Activated T-helper 1 cell treated with anti-CD3 and anti-CD28 coated beads, Interleukin-12 subunit alpha, Interleukin-12 subunit beta, Interleukin-2, Interleukin-4 antibody, amounts not matched to agents 30 ng/mL and 10 ng/mL and 1 ng/mL, durations not matched to agents 14 hours and 24 hours and 36 hours (primary cell): ENCODE measurements at places on chromosomes 1 and 21. TPM values are rescaled to one million over a fixed set of nuclear protein-coding genes. Genes with fewer than 3 reads are reported as not detected.

FNDC5 gene
- total RNA-seq = not detected in 2 replicates

DNA sequence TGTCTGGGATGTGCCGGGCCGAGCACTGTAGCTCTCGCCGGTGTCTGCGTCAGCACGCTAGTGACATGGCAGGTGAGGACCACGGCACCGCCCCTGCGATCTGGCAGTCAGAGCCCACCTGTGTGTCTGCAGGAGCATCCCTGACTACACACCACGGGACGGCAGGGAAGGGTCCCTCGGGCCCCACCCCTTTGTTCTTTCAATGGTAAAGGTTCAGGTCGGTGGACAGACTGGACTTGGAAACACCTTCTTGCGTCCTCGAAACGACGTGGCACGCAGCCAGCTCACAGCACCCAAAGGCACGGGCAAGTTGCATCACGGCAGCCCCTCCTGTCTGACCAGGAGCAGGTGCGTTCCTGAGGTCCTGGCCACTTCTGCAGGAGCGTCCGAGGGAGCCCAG is 3.7 kb upstream of the SAMD11 start:
- no peak for DNase-seq
- peaks cover 6% of the 10 kb centered on the region for H3K4me1 ChIP-seq
- no peak overlapping the region for H3K27ac ChIP-seq
- no peaks in the 10 kb centered on the region for H3K36me3 ChIP-seq
- H3K4me3 ChIP-seq = no peak overlapping the region

- no peak overlapping the region for H3K4me3 ChIP-seq
- DNase-seq = no peak
- H3K27ac ChIP-seq = no peak overlapping the region
- no peaks in the 10 kb centered on the region for H3K36me3 ChIP-seq
These were observed 10.9 kb downstream of the ROR1 start for GRCh38 chr1:63784489-63785390.

DNA sequence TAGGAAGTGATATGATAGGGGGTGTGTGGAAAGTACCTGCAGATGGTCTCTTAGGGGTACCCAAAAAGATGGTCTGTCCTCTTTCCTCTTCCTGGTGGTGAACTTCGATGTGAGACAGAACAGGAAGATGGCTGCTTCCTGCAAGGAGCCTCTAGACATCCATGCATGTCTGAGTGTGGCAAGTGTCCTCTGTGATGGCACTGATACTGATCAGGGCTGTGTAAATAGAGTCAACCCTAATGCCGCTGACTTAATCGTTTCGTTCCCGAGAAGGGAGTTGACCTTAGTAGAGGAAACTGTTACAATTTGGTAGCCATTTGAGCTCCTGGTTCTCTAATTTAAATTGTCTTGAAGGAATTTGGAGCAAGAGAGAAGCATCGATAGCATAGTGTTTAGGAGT is 168.6 kb downstream of the VPS13D start:
- H3K27me3 ChIP-seq = no peaks in the 10 kb centered on the region
- peaks cover 31% of the 10 kb centered on the region for H3K36me3 ChIP-seq
- H3K4me3 ChIP-seq = no peak overlapping the region
- H3K27ac ChIP-seq = no peak overlapping the region
- DNase-seq = no peak

GRCh38 chr21:19553919-19554615 is 1150.5 kb upstream of the TMPRSS15 start:
- DNase-seq = no peak
- H3K36me3 ChIP-seq = no peaks in the 10 kb centered on the region
- H3K4me3 ChIP-seq = no peak overlapping the region
- no peak overlapping the region for H3K27ac ChIP-seq

GRCh38 chr21:24220446-24220845 is 1386.8 kb downstream of the MRPL39 start:
- no peaks in the 10 kb centered on the region for H3K36me3 ChIP-seq
- no peak overlapping the region for H3K27ac ChIP-seq
- DNase-seq = no peak
- H3K27me3 ChIP-seq = no peaks in the 10 kb centered on the region

DNA sequence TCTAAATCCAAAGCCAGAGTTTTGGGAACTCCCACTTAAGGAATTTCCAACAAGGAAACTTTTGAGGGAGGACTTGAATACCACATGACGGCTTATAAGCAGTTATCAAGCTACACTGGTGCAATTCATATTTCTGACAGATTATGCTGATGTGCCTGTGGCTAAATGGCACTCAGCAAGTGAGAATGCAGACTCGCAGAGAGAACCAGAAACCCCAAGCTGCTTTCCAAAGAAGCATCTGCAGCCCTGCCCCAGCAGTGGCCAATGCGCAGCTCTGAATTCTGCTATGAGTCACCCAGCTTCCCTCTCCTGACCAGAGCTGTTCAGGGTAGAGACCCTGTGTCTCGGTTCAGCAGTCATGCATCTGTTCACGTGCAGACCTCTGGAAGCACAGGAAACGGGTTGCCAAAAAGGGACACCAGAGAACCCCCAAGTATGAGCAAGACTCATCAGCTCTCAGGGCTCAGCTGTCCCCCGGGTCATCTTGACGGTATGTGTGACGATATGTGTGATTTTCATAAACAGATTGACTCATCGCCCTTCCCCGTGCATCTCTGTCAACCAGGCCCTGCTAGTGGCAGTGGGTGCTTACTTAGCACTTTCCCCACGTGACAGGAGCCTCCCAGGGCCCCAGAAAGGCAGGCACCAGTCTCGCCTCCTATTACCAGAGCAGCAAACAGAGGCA is 76.3 kb downstream of the ITPKB start:
- H3K27me3 ChIP-seq = no peaks in the 10 kb centered on the region
- H3K4me3 ChIP-seq = peak overlapping the region; percentile 58
- peak overlapping the region; percentile 86 for H3K27ac ChIP-seq
- peaks cover 27% of the 10 kb centered on the region for H3K36me3 ChIP-seq

MTOR gene
- 48.7 and 49.4 TPM in 2 replicates for total RNA-seq

GRCh38 chr1:183480971-183481441 is 8.7 kb downstream of the SMG7 start:
- peaks cover 2% of the 10 kb centered on the region for H3K36me3 ChIP-seq
- no peak for DNase-seq
- H3K27ac ChIP-seq = no peak overlapping the region
- H3K4me1 ChIP-seq = peaks cover 61% of the 10 kb centered on the region
- H3K27me3 ChIP-seq = no peaks in the 10 kb centered on the region
- H3K4me3 ChIP-seq = no peak overlapping the region

GRCh38 chr1:36175137-36176095 is 19.5 kb downstream of the MAP7D1 start:
- H3K27me3 ChIP-seq = no peaks in the 10 kb centered on the region
- H3K36me3 ChIP-seq = peaks cover 39% of the 10 kb centered on the region
- no peak overlapping the region for H3K4me3 ChIP-seq
- H3K4me1 ChIP-seq = peaks cover 4% of the 10 kb centered on the region

DNA sequence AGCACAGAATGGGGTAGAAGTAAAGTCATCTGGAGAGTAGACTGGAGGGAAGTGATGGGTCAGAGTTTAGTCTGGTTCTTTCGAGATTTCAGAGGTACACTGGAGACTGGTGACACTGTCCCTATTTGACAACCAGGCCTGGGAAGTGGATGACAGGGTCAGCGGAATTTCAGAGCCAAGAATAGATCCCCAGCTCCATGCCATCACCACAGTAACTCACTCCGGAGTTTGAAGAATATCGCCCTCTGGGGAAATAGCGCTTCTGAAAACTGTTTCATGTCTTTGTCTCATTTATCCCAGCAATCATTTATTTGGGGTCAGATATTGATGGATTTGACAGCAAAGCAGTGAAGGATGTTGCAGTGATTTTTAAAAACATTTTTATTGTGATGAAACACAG is 7.6 kb upstream of the NFASC start:
- no peak overlapping the region for H3K27ac ChIP-seq
- no peak for DNase-seq
- no peaks in the 10 kb centered on the region for H3K4me1 ChIP-seq
- no peak overlapping the region for H3K4me3 ChIP-seq
- H3K36me3 ChIP-seq = no peaks in the 10 kb centered on the region

DNA sequence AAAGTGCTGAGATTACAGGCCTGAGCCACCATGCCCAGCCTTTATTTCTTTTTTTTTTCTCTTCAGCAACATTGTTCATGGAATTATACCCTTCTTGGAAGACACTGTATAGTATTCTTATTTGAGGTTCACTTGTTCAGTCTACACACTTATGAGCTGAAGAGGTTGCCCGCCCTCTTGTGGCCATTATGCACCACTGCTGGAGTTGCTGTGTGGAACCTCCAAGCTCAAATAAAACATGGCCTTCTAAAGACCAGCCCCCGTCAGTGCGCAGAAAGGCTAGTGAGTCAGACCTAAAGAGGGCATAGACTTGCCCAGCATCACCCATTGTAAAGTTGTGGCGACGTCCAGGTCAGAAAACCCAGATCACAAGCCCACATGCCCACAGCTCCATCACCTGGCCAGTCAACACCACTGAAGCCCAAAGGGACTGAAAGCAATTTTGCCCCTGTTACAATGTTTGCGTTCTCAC is 20.4 kb downstream of the LURAP1 start:
- peaks cover 3% of the 10 kb centered on the region for H3K27me3 ChIP-seq
- peak; percentile 34 for DNase-seq
- H3K4me1 ChIP-seq = no peaks in the 10 kb centered on the region
- no peak overlapping the region for H3K4me3 ChIP-seq
- H3K36me3 ChIP-seq = no peaks in the 10 kb centered on the region

CATSPER4 gene
- not detected in 2 replicates for total RNA-seq

- no peaks in the 10 kb centered on the region for H3K36me3 ChIP-seq
- H3K4me3 ChIP-seq = no peak overlapping the region
- DNase-seq = no peak
- no peaks in the 10 kb centered on the region for H3K4me1 ChIP-seq
- H3K27me3 ChIP-seq = no peaks in the 10 kb centered on the region
- no peak overlapping the region for H3K27ac ChIP-seq
These were observed 63.9 kb downstream of the TRIM11 start for GRCh38 chr1:228342627-228343190.

DNA sequence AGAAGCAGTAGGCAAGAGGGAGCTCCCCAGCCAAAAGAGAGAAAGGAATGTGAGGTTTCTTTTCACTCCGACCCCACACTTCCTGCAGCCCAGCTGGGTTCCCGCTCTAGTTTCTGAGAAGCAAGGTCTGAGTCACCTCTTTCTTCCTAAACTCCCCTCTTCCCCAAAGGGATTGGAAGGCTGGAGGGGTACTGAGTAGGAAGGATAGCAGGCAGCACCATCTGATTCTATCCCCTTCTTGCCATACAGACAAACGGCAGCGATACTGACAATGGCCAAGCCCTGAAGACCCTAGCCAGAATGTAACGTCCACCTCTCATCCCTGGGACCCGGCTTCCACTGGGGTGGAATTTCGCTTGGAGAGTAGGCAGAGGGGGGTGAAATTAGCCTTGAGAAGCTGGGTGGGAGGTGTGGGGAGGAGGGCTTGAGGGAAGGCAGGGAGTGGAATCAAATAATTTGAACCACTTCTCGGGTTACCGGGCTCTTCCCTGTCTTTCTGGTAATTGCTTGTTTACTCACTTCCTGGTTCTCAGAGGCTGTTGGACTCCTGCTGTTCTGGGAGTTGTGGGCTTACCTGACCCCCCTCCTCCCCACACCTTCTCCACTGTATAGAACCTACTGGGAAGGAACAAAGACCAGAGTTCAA is 13.2 kb downstream of the IER5 start:
- H3K27me3 ChIP-seq = peaks cover 9% of the 10 kb centered on the region
- peaks cover 87% of the 10 kb centered on the region for H3K4me1 ChIP-seq
- DNase-seq = no peak
- H3K4me3 ChIP-seq = no peak overlapping the region
- H3K27ac ChIP-seq = no peak overlapping the region

- no peaks in the 10 kb centered on the region for H3K4me1 ChIP-seq
- H3K27me3 ChIP-seq = no peaks in the 10 kb centered on the region
- no peak overlapping the region for H3K4me3 ChIP-seq
- peaks cover 41% of the 10 kb centered on the region for H3K36me3 ChIP-seq
- no peak for DNase-seq
- no peak overlapping the region for H3K27ac ChIP-seq
These were observed 15.5 kb upstream of the PPP1R15B start for GRCh38 chr1:204426971-204427701.

DNA sequence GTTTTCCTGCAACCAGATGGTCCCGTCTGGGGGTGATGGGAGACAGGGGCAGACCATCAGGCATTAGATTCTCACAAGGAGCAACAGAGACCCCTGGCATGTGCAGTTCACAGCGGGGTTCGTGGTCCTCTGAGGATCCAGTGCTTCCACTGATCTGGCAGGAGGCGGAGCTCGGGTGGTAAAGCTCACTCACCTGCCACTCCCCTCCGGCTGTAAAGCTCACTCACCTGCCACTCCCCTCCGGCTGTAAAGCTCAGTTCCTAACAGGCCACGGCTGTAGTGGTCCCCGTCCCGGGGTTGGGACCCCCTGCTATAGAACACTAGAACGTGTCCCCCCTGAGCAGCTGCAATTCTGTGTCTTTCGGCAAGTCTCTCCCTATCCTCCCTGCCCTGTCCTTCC is 4.6 kb downstream of the KRTAP10-12 start:
- peaks cover 2% of the 10 kb centered on the region for H3K36me3 ChIP-seq
- peaks cover 56% of the 10 kb centered on the region for H3K27me3 ChIP-seq
- no peaks in the 10 kb centered on the region for H3K4me1 ChIP-seq
- H3K27ac ChIP-seq = no peak overlapping the region

DNA sequence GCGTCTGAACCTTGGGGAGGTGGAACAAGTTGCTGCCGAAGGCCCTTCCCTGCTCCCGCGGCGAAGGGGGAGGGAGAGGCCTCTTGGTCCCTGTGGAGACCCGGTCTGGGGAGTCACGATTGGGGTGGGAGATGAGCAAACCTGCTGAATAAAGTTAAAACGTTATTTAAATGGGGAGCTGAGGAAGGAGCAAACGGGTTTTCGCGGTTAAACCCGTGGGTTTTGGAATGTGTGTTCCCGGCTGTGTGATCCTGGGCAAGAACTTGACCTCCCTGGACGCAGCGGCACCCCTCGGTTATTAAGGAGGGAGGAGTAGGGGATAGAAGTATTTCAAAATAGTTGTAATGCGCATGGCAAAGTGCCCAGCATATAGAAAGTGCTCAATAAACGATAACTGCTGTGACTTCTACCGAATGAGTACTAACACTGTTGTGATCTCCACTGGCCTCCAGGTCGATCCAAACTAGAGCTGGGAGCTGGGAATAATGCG is 3.4 kb downstream of the FAM110D start:
- H3K27ac ChIP-seq = no peak overlapping the region
- H3K36me3 ChIP-seq = peaks cover 2% of the 10 kb centered on the region
- peaks cover 22% of the 10 kb centered on the region for H3K4me1 ChIP-seq
- DNase-seq = no peak
- peak overlapping the region; percentile 56 for H3K4me3 ChIP-seq

FLG gene
- not detected in 2 replicates for total RNA-seq

GADD45A gene
- 47.3 and 48.2 TPM in 2 replicates for total RNA-seq
